ENCODE measurements at places on chromosomes 13 and 19. TPM values are rescaled to one million over a fixed set of nuclear protein-coding genes. Genes with fewer than 3 reads are reported as not detected.

DNA sequence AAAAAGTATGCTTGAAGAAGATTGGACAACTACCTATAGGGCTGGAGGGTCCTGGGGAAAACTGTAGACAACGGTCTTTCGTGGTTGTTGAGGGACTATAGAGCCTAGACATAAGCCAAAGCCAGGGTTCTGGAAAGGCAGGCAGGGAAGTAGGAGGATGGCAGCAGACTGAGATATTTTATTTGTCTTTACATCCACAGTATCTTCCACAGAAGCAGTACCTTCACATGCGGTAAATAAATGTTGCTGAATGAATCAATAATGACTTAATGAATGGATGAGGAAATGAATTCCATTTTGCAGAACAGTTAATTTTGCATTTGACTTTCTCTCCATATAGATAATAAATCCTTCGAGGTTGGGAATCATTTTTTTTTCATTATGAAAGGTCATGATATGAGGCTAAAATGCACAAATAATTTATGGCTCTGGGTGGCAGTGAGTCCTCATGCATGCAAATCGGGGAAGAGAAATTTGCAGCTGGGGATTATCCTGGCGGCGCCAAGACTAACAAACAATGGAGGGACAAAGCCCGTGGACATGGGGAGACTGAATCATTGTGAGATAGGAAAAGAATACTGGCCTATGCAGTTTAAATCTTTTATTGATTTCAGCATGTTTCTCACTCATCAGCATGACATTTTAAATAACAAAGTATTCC is 102.0 kb downstream of the ERCC5 start:
- no peak for DNase-seq

DNA sequence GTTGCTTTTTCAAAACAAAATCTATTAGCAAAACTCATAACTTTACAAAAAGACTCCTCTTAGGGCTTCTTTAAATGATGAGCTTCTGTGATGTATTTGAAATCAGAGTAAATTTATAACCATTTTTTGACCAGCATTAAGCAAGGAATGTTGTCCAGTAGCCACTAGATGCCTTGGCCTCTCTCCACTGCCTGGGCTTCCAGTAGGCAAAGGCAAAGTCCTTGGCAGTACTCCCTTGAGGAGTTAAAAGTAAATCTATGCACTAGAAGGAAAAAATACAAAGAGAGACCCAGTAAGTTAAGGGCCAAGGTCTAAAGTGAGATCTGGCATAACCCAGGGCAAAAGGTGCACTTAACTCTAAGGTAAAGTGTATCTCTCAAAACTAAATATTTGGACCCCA is 9.5 kb downstream of the SERPINE3 start:
- no peak for DNase-seq

- DNase-seq: no peak
Measured at GRCh38 chr13:103031332-103031873, 34.8 kb downstream of the SLC10A2 start.

GRCh38 chr13:24097064-24097463 is 63.5 kb upstream of the SPATA13 start:
- DNase-seq: peak; percentile 92

DNA sequence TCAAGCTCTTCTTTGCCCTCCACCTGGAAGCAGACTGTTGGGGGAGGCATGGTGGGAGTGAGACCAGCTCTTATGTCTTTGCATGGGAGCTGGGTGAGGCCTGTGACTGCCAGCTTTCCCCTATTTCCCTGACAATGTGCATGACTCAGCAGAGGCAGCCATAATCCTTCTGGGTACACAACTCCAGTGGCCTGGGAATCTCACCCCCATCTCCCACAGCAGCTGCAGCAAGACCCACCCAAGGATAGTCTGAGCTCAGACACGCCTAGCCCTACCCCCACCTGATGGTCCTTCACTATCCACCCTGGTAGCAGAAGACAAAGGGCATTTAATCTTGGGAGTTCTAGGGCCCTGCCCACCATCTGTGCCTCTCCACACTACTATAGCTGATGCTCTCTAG is 41.4 kb upstream of the FGF14 start:
- no peak for DNase-seq

DNA sequence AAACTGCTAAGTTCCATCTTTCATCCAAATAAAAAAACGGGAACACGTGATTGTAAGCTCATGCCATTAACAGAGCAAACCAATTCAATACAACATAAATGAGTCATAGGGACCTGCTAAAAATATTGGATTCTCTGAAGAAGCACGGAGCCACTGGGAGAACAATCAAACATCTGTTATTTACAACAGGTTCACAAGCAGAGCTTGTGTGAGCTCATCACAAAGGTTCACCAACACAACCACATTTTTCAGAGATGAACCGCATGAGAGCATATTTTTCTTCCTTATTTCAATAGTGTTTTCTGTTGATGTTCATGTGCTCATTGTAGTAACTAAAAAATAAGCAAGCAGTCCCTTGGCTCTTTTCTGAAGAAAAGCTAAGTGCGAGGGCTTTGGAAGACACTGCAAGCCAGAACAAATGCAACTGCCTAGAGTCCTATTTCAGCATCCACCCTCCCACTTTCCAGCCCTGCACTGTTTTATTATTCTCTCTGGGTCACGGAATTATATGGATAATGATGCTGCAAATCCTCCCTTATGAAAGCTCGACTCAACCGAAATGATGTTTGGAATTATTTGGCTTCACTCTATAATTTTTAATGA is 545.8 kb downstream of the LIG4 start:
- peak; percentile 51 for DNase-seq

- no peak for DNase-seq
Measured at GRCh38 chr19:51372649-51373504, at the start of gene NKG7. Gene NKG7 (minus strand): TSS chr19:51372654. CDS start chr19:51372535, 119 bp downstream.

- peak; percentile 98 for DNase-seq
Measured at GRCh38 chr19:37251308-37252229, 33.6 kb downstream of the ZNF383 start.

GRCh38 chr19:277131-277530 is 14.1 kb downstream of the PLPP2 start:
- no peak for DNase-seq

GRCh38 chr19:5867201-5868136 is 2.9 kb downstream of the FUT5 start:
- no peak for DNase-seq

DNA sequence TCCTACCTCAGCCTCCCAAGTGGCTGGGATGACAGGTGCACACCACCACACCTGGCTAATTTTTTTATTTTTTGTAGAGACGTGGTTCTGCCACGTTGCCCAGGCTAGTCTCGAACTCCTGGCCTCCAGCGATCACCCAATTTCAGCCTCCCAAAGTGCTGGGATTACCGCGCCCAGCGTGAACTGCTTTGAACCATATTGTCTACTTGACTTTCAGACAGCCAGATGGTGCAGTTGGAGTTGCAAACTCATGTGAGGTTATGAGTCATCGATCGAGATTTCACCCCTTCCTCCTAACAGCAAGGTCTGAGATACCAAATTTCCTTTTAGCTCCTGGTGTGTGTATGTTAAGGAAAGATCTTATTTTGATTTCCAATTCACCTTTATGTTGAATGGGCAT is 2.7 kb downstream of the SLC27A1 start:
- peak; percentile 88 for DNase-seq

GRCh38 chr19:12092065-12092867 is 27.7 kb downstream of the ZNF844 start:
- DNase-seq: peak; percentile 94

DNA sequence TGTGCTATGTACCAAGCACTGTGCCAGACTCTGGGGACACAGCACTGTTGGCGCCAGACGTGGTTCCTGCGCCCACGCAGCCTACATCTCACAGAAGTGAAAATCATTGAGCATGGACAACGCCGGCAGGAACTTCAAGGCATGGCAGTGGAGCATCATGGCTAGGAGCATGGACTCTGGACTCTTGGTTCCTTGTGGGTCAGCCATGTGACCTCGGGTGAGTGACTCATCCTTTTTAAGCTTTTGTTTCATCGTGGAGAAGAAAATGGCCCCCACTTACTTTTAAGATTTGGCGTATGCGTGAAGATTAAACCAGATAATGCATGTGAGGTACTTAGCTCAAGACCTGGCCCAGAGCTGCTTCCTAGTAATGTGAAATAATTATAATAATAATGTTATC is 988.5 kb downstream of the UQCRFS1 start:
- no peak for DNase-seq

- no peak for DNase-seq
Measured at GRCh38 chr19:7766535-7766934, 3.5 kb downstream of the CLEC4M start.

DNA sequence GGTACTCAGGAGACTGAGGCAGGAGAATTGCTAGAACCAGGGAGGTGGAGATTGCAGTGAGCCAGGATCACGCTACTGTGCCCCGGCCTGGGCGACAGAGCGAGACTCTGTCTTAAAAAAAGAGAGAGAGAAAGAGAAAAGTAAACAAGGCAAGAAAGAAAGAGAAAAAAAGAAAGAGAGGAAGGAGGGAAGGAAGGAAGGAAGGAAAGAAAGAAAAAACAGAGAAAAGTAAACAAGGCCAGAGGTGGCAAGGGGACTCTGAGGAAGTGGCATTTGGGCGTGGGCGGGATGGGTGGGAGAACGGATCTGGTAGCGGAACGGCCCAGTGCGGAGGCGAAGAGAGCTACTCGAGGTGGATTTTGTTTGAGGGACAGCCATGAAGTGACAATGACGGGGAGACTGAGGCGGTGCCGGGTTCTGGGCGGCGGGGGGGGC is 7.5 kb upstream of the ARRDC2 start:
- DNase-seq: no peak

DNA sequence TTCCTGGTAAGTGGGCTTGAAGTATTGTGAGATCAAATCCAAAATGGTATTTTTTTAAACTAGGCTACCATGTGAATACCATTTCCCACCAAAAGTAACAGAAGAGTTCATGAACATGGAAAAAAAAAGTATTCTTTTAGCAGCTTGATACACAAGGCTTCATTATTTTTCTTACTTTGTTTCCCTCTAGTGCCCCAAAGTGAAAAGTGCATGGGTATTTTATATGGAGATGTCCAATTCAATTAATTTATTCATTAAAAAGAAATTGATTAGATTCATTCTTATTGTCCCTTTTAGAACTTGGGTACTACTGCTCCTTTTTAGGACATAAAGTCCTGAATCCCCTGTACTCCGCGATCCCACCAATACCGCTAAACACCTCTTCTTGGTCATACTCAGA is 28.6 kb upstream of the SCEL start:
- peak; percentile 30 for DNase-seq

GRCh38 chr19:50897612-50898011 is 13.6 kb downstream of the KLK4 start:
- no peak for DNase-seq

DNA sequence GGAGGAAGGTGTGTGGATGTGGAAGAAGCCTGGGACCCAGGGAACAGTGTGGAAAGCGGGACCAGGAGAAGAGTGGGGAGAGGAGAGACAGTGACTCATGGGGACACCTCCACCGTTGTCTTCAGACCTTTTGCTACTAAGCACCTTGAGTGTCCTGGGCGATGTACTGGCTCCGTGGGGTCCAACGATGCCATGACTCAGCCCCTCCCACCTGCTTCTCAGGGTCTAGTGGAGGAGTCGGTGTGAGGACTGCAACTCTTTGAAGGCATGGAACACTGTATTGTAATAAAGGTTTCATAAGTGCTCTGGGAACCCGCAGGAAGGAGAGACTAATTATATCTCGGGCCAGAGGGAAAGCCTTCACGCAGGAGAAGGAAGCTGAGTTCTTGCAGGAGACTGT is 166.9 kb upstream of the KL start:
- DNase-seq: no peak

DNA sequence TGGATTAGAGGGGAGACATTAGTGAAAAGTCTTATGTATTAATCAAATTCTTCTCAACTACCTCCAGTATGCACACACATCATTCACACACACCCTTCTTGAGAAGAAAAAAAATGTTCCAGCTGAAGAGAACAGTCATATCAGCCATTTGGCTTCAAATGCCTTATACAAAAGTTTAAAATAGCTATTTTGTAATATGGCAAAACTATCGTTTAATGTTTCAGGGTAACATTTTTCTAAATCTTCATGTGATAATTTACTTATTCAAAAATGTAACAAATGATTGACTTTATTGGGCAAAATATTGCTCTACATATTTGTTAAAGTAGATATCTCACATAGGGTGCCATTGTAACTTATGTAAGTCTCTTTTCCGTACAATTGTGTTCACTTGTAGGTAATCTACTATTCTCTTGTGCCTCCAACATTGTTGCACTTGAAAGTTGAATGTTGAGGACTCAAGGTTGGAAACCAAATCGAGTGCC is 13.6 kb downstream of the ZIC2 start:
- no peak for DNase-seq

- DNase-seq: no peak
Measured at GRCh38 chr19:30667746-30668145, 295.6 kb downstream of the ZNF536 start.

DNA sequence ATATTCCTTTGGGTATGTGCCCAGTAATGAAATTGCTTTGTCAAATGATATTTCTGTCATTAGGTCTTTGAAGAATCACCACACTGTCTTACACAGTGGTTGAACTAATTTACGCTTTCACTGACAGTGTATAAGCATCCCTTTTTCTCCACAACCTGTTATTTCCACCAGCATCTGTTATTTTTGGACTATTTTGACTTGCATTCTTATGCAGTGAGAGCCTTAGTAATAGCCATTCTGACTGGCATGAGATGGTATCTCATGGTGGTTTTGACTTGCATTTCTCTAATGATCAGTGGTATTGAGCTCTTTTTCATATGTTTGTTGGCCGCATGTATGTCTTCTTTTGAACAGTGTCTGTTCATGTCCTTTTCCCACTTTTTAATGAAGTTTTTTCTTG is 92.0 kb upstream of the SPATA13 start:
- peak; percentile 45 for DNase-seq

GRCh38 chr19:9910625-9911024 is 25.7 kb downstream of the OLFM2 start:
- DNase-seq: no peak

DNA sequence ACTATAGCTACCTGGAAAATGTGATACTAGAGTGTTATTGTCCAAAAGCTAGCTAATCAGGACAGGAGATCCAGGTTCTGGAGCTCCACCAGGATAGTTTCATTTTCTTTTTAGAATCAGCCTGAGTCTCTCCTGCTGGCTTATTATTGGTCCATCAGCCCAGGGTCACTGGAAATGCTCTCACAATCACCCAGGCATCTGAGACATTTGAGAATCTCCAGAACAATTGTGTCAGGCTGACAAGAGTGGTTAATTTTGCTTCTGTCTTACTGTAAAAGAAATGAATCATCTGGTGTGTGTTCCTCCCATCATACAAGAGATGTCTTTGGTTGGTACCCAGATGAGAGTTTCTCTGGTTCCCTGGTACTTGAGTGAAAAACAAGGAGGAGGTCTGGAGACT is 43.6 kb upstream of the ZNF681 start:
- no peak for DNase-seq

The SMIM44 gene
- total RNA-seq: not detected

The CPB2 gene
- not detected for total RNA-seq

The CYSLTR2 gene
- not detected for total RNA-seq

The THAP8 gene
- 3.8 TPM for total RNA-seq

The OR4F17 gene
- not detected for total RNA-seq

The GFY gene
- not detected for total RNA-seq

The FGF14 gene
- under 0.01 TPM for total RNA-seq

The LGALS4 gene
- total RNA-seq: not detected

The S1PR4 gene
- total RNA-seq: not detected

The TICAM1 gene
- total RNA-seq: 4.2 TPM

The C5AR2 gene
- 1.3 TPM for total RNA-seq

The BRME1 gene
- total RNA-seq: 0.11 TPM

The FXYD3 gene
- total RNA-seq: not detected

The CDADC1 gene
- 1.8 TPM for total RNA-seq
